Trophoblast cell (in vitro differentiated cells and primary cell): ENCODE measurements at places on chromosomes 2 and 18.

- DNase-seq: no peak
Measured at GRCh38 chr2:127479866-127480743, 46.2 kb downstream of the IWS1 start.

DNA sequence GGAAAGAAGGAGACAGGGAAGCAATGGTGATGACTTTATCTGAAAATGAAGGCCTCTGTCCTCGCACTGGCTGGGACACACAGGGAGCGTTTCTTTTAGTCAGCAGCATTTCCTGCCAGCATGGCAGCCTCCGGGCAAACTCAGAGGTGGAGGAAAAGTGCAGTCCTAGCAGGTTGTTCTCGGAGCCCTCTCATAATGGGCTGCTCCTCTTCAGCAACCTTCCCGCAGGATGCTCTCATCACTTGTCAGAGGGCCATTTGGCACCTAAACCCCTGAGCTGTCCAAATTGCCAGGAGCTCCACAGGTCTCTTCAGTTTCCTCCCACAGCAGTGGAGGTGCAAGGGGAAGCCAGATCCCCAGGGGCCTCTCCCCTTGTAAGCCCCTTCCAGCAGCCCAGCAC lies 6.2 kb downstream of the STK39 start:
- no peak for DNase-seq

DNA sequence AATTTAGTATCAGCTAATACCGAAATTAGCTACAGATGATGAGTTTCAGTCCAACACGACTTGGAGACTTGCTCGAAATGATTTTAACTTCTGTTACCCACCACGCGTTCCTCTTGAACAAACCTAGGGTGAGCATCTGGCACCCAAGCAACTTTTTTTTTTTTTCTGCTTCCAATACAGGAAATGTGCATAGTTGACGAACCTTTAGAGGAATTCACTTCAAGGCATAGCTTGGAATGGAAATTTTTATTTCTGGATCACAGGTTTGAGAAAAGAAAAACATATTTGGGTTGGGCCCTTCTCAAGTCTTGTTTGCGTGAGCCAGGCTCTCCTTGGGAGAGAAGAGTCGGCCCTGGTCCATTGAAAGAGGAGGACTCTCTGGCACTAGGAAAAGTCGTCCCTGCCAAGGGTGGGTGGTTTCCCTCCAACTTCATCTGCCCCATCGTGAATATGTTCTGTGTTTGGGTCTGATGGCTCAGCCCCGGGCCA lies 37.4 kb upstream of the RPL31 start:
- DNase-seq: no peak

- DNase-seq: no peak
Measured at GRCh38 chr2:75321599-75321922, 122.2 kb upstream of the TACR1 start.

DNA sequence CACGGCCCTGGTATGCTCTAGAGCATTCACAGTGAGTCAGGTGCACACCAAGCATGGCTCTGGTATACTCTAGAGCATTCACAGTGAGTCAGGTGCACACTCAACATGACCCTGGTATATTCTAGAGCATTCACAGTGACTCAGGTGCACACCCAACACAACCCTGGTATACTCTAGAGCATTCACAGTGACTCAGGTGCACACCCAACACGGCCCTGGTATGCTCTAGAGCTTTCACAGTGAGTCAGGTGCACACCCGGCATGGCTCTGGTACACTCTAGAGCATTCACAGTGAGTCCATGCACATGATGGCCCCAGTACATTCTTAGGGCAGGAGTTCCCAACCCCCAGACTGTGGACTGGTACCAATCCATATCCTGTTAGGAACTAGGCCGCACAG lies 158.1 kb downstream of the EIPR1 start:
- no peak for DNase-seq

DNA sequence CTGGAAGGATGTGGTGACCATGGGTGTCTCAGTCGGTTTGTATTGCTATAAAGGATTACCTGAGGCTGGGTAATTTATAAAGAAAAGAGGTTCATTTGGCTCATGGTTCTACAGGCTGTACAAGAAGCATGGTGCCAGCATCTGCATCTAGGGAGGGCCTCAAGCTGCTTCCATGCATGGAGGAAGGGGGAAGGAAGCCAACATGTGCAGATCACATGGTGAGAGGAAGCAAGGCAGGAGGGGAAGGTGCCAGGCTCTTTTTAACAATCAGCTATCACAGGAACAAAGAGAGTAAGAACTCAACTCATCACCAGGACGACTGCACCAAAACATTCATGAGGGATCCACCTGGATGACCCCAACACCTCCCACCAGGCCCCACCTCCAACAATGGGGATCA lies 209.4 kb downstream of the CDH20 start:
- no peak for DNase-seq

DNA sequence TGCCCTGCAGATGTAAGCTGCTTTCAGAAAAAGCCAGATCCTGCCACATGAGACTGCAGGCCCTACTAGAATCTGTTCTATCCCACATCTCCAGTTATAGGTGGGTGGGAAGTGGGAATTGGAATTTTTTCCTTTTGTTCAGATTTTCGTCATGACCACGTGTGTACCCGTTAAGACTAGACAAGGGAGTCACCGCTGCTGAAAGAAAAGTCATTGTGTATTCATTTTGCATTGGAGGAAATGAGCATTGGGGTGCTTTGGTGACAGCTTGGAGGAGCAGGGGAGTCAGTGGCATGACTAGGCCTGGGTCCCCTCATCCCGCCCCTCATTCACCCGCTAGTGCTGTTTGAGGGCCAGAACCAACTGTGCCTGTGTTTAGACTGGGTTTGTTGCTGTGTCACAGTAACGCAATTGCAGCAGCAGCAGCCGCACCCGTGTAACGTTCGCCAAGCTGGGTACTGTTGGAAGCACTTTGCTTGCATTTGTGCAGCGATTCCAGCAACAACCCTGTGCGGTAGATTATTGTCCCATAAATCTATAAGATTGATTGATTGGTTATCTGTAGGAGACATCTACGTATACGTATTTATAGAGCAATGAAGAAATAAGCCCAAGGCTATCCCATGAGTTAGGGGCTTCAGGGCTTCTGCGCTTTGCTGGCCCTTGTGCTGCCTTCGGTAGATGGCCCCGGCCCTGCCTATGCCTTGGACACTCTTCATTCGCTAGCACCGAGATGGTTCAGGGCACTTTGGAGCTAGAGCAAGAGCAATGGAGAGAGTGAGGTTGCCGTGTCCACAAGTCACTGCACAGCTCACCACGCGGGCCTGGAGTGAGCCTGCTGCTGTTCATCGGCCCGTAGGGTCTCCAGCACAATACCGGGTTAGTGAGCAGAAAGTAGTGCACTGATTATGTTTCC lies 194.9 kb downstream of the AGAP1 start:
- DNase-seq: no peak

DNA sequence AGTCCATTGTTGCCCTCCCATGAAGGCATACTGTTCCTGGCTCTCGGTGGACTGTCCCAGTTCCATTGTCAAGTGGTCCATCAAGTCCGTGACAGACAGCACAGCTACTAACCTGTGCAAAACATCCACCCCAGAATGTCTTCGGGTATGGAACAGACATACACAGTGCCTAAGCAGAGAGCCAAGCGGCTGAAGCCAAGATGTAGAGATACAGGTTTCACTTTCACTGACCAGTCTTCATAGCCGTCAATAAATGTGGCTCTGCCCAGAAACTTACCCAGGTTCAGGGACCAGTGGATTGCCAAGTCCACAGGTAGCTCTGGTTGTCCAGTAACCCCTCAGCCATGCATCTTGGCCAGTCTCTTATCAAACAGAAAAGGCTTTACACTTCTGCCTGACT lies 10.7 kb upstream of the PAPOLG start:
- DNase-seq: no peak

DNA sequence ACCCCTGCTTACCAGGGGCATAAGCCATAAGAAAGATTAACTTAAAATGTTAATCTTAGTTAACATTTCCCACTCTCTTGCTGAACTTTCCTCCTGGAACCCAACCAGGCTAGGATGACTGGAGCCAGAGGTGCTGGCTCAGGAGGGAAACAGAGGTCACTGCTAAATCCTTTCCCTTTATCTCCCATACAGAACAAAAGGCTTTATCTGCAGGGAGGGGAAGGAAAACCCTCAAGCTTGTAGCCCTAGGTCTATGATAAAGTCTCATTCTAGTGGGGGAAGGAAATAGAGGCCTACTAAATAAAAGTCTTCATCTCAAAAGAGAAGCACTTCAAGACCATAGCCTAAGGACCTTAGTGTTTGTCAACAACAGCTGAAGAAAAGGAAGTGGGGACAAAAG lies 18.6 kb downstream of the HIBCH start:
- DNase-seq: no peak

GRCh38 chr18:34643989-34644388 lies 66.1 kb upstream of the DTNA start:
- DNase-seq: no peak

DNA sequence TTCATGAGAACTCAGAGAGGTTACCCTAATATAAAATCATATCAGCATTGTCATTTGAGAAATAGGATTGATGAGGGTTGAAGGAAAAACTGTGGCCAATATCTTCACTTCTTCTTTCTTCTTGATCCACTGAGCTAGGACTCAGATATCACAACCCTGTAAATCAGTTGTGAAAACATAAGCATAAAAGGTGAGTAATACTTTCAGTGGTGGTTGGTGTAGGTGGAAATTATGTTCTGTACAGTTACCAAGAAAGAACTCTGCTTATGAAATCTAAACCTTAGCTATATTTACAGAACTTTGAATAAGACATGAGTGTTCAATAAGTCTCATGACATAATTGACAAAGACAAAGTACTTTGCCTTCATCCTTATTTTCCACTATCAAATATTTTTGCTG lies 56.3 kb downstream of the PAX3 start:
- no peak for DNase-seq

DNA sequence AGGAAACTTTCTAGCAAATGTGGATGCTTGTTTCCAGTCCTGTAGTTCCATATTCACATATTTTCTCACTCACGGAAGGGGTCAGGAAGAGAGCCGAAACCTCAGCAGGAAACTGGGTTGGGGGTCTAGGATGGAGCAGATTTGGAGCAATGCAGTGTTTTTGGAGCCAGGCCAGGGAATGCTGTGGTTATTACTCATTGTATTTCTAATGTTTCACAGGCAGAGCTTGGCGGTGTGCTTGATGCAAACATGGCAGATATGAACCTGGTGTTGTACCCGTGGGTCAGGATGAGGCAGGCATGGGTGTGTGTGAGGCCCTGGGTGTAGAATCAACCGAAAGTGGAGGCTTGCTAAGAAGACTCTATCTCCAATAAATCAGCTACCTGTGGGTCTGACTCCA lies 34.6 kb upstream of the ACKR3 start:
- DNase-seq: no peak

GRCh38 chr2:62501794-62502500 lies 4.0 kb downstream of the TMEM17 start:
- DNase-seq: no peak

DNA sequence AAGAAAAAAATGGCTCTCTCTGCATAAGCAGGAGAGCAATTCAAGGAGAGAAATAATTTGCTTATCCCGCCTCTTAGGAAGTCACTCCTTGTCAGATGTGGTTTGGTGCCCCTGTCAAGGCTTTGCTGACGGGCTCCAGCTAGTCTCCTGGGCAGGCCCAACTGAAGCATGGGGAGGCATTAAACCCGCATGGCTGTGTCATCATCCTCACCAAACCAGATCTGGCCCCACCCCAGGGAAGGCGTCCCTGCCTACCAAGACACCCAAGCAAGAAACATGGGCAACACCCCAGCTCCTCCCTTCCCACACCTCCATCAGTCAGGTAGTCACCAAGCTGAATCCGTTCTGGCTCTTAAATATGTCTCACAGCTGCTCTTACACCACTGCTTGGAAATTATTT lies 108.0 kb downstream of the SGPP2 start:
- DNase-seq: peak; percentile 77

GRCh38 chr18:54130177-54130576 lies 94.3 kb downstream of the MBD2 start:
- no peak for DNase-seq

GRCh38 chr2:37790019-37790418 lies 118.6 kb upstream of the CDC42EP3 start:
- no peak for DNase-seq

DNA sequence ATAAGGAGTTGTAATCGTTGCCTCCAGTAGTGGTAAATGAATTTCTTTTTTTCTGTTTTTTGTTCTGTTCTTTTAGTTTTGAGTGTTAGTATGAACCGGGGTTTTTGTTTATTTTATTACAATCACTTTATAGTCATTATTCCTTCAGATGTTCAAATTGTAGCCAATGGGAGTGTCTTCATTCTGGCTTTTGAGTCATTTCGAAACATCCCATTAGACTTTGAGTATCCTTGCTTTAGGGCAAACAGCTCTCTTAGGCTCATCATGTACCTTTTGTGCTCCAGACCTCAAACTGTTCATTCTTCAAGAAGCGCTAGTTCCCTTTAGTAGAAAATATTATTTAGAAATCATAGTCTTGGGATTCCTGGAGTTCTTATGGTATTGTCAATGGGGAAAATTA lies 54.2 kb upstream of the PAX3 start:
- DNase-seq: no peak

DNA sequence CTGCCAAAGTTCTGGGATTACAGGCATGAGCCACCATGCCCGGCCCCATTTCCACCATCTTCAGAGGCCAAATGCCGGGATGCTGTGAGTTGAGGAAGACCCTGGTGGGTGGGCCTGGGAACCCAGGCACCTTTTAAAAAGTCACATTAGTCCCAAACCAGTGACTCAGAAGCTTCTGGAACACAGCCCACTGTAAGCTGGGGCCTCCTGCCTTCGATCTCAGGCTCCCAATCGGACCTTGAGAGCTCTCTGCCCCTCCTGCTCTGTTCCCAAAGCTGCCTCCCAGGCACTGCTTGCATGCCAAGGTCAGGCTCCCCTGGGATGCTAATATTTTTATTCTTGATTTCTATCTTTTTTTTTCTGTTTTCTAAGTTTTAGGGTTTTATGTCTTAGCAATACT lies 4.2 kb downstream of the ADCY3 start:
- no peak for DNase-seq

DNA sequence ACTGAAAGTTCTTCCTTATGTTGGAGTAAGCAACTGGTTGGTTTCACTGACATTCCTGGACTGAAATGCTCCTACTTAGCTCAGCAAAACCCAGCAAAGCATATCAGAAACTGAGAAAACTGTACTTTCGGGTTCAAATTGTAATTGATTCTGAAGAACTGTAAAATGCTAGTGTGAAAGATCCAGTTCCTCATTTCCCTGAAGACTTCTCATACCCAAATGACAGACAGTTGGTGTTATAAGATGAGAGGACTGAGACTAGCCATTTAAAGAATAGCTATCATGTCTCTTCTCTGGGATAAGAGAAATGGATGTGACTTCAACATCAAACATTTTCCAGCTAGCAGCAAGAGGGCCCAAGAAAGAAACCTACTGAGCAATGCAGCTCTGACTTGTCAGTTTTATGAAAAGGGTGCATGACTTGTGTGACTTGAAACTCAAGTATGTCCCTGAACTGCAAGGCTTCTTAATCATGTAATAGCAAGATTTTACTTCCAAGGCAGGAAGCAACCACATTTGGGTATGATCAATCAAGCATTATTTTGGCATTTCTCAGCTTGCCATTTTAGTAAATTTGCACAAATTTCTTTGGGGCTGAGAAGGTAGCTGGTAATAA lies 420.3 kb upstream of the MMADHC start:
- no peak for DNase-seq

GRCh38 chr2:168469281-168469988 lies 13.4 kb downstream of the CERS6 start:
- DNase-seq: no peak
